ENCODE measurements at places on chromosomes 11 and 22.

DNA sequence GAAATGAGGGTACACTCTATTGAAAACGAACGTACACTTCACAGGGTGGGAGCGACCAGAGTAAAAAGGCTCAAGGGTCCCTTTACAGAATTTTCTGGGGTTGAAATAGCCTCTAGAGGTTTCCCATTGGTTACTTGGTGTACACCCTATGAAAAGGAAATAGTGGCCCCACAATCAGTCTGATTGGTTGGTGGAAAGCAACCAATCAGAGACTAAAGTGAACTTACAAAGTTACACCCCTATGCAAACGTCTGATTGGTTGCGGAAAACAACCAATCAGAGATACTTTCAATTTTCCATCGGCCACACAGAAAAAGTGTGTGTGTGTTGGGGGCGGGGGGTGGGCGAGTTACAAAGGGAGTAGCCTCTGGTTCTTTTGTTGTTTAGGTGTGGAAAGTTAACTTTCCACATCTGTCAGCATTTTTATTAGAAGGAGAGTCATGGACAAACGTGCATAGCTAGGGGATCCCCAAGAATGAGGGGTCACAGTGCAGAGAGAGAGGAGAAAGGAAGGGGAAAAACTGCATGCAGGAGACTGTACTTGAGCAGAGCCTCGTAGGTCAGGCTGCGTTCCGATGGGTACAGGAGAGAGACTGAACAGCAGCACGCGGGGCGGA, 1152.1 kb downstream of the TBC1D22A start:
- no peak for DNase-seq

- DNase-seq = no peak
These were observed 89.9 kb downstream of the OR4A15 start for GRCh38 chr11:55457641-55458040.

GRCh38 chr11:117701781-117702180, 95.2 kb downstream of the DSCAML1 start:
- DNase-seq = no peak

GRCh38 chr11:34514597-34514996, 1.0 kb upstream of the ELF5 start:
- no peak for DNase-seq

- DNase-seq = no peak
These were observed 994 bp downstream of the PPP6R3 start for GRCh38 chr11:68461575-68461917.

DNA sequence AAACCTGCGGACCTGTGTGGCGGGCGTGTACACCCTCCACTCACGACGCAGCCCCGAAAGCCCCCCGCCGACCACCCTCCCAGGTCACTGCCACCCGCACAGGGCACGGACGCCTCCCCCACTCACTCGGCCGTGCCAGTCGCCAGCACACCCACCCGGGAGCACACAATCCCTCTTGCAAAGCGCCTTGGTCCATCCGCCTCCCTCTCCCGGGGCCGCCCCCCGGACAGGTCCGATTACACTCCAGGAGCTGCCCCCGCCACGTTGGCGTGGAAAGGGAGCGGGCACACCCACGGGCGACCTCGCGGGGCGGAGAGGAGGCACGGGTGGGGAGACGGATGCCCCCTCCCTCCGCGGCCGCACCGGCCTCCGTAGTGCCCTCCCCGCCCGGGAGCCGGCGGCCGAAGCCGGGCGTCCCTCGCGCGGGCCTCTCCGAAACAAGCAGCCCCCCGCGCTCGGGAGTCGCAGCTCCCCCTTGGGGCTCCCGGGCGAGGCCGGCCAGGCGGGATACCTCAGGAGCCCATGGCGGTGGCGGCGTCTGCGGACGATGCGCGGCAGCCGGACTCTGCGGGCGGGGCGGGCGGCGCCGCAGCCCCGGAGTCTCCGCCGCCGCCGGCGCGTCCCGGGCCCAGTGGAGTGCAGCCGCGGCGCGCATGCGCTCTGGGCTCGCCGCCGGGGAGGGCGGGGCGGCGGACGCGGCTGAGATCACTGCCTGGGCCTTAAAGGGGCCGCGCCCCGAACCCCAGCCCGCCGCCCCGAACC, at the start of gene TMEM184B:
TSS of gene TMEM184B (minus strand) at position 638 of the 762 bp plus-strand sequence. CDS start 25,049 bp downstream, outside the sequence.
- peak; percentile 90 for DNase-seq

- no peak for DNase-seq
These were observed 36.6 kb downstream of the SC5D start for GRCh38 chr11:121328967-121329679.

DNA sequence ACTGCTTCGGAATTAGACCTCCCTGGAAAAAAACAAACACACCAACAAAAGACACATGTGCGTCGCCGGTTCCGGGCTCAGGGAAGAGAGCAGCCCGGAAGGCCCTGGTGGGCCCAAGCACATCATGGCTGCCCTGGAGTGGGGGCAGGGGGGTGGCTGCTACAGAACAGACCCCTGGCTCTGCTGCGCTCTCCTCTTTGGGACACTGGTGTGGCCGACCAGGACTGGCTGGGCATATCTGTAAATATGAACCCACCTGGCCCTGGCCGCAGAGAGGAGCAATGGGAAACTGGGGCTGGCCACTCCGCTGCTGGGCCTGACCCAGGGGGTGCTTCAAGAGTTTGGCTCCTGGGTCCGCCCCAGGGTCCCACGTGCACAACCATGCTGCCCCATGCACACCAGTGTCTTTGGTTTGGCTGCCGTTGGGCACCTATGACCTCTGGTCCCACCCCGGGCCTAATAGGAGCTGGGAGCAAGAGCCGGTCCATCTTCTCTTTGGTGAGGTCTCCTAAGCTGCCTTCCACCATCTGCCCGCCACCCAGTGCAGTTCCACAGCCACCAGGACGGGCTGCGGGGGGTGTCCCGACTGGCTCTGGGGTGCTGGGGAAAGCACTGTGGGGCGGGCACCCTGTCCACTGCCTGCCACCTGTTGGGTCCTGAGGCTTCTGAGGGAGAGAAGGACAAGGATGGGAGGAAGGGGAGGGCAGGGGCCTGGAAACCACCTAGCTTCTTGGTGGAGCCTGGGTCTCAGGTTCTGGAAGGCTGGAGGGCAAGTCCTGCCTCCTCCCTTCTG, 30.1 kb downstream of the PPM1F start:
- DNase-seq = no peak

- DNase-seq = no peak
These were observed 31.5 kb upstream of the MYO18B start for GRCh38 chr22:25710501-25710900.

- DNase-seq = no peak
These were observed 17.7 kb upstream of the CDON start for GRCh38 chr11:126080161-126080941.

- DNase-seq = no peak
These were observed 333.1 kb downstream of the CTTN start for GRCh38 chr11:70731271-70732022.

- no peak for DNase-seq
These were observed 110.9 kb downstream of the GALNT18 start for GRCh38 chr11:11510939-11511338.

DNA sequence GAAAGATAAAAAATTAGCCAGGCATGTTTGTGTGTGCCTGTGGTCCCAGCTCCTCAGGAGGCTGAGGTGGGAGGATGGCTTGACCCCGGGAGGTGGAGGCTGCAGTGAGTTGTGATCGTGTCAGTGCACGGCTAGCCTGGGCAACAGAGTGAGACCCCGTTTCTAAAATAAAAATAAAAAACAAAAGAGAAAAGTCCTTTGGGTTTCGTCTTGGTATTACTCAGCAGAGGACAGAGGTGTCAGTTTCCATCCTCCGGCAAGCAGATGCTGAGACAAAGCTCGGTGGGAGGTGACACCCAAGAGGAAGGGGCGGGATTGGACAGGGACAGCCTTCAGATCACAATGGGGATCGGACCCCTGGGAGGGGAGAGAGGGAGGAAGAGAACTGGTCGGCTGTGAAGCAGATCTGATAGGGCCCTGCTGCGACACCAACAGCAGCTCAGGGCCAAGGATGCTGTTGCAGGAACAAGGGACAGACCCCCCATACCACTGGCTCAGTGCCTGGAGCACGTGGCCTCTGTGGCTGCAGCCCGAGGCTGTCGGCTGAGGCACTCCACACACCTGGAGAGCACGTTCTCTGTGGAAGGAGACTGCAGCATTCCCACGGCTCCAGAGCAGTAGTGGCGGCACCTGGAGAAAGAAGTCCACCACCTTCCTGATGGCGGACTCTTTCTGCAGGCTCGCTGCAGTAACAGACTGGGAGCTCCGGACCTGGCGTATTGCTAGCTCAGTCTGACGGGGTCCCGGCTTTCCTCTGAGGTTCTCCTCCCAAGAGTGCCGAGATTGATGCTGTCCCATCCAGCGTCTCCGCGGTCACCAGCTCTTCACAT, 5.2 kb upstream of the BID start:
- DNase-seq = peak; percentile 47

DNA sequence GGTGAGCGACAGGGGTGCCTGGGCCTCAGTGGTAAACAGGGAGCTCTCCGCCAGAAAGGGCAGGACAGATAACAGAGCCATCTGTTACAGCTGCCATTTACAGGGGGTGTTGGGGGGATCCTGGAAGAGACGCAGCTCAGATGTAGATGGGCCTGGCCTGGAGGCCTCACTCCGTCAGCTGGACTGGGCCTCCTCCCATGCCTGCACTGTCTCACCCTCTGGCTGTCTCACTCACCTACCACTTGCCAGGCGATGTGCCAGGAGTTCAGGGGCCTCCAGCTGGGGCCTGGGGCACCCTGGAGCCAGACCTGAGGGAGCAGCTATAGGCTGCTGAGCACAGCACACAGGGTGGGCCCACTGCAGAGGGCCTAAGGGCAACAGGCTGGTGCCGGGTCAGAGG, 16.3 kb upstream of the SUSD2 start:
- no peak for DNase-seq

GRCh38 chr22:43343262-43343669, at the start of gene SCUBE1:
TSS of gene SCUBE1 (minus strand) at chr22:43343372. CDS start at chr22:43343261, 111 bp downstream.
- DNase-seq = peak; percentile 60

- DNase-seq = no peak
These were observed 53.6 kb downstream of the MPPED1 start for GRCh38 chr22:43465291-43466015.

DNA sequence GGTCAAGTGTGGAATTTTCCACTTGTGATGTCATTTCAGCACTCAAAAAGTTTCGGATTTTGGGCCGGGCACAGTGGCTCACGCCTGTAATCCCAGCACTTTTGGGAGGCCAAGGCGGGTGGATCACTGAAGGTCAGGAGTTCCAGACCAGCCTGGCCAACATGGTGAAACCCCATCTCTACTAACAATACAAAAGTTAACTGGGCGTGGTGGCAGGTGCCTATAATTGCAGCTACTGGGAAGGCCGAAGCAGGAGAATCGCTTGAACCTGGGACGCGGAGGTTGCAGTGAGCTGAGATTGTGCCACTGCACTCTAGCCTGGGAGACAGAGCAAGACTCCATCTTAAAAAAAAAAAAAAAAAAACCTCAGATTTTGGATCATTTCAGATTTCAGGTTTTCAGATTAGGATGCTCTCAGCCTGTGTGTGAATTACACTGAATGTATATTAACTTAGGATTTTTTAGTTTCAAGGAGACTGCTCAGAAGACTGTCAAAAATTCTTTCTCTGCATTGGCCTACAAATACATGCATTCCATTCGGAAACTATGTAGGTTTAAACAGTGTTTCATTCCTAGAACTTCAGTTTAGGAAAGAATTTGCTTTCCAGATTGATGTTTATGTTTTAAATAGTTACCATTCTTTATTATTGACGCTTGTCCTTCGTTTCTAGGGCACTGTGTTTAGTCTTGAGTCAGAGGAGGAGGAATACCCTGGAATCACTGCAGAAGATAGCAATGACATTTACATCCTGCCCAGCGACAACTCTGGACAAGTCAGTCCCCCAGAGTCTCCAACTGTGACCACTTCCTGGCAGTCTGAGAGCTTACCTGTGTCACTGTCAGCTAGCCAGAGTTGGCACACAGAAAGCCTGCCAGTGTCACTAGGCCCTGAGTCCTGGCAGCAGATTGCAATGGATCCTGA, 48.0 kb downstream of the BID start:
- DNase-seq = no peak

DNA sequence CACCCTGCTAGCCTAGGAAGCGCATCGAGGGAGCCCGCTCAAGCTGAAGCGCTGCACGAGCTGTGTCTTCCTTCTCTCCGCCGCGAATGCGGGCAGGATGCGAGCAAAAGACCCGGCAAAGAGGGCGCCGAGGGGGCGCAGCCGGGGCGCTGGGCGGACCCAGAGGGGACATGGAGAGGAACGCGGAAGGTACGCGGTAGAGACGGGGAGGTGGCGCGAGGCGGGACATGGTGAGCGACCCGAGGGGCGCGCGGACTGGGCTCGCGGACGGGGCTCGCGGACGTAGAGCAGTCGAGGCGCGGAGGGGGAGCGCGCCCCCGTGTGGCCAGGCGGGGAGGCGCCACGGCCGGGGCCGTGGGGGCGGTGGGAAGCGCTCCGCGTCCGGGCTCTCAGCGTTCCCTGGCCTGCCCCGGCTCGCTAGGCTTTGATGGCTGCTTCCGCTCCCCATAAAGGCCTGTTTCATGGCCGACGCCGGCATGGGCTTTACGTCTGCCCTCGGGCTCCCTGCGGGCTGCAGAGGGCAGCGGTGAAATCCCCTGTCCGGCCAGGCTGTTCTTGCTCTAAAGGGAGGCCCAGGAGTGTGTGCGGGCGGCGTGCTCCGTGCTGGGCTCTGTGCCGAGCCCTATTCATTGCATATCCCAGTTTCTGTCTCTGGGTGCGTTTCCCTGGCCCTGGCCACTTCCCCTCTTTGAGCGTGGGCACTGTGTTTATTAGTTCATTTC, 31.2 kb upstream of the TRIM29 start:
- DNase-seq = peak; percentile 79

DNA sequence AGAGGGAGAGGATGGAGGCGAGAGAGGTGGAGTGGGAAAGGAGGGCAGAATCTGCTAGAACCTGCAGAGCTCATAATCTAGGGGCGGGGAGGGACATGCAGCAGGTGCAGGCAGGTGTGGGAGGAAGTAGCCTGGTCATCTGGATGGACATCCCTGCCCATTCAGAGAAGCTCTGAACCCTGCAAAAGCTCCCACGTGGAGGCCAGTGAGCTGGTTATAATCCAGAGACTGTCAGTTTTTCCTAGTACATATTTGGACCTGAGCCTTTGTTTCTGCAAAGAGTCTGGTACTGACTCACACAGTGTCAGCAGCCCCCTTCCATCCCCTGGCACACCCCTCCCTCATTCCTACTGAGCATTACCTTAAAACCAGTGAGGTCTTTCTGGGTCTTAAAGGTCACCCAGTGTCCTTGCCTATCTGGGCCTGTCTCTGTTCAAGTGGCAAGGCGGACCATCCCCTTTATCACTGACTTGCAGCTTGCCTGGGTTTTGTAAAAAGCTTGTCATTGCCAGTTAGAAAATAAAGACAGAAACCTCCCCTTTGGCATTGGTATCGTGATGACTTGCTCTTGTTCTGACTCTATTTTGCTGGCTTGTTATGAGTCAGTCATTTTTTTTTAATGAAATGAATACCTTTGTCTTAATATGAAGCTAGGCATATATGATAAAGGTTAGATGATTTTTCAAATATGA, 26.1 kb downstream of the PTPRJ start:
- peak; percentile 62 for DNase-seq

DNA sequence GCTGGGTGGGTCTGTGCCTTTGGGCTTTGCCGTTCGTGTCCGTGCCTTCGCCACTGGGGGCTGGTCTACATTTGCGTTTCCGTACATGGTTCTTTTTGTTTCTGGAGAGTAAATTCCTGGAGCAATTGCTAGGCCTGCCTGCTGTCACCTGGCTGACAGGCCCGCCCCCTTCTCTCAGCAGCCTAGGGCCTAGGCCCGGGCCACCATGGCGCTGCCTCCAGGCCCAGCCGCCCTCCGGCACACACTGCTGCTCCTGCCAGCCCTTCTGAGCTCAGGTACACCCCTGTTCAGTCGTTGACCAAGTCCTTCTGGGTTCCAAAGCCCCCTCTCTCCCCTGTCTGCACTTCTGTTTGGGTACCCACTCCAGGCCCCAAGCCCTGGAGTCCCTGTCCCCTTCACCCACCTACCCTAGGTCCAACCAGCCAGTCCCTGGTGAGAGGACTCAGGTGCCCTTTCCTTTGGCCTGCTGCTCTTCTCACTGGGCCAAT, 649 bp downstream of the TMEM25 start:
- DNase-seq = peak; percentile 29

GRCh38 chr22:24357547-24357946, 69.9 kb upstream of the ADORA2A start:
- no peak for DNase-seq
